Caco-2 (cell line): ENCODE measurements at places on chromosomes 12 and 14.

DNA sequence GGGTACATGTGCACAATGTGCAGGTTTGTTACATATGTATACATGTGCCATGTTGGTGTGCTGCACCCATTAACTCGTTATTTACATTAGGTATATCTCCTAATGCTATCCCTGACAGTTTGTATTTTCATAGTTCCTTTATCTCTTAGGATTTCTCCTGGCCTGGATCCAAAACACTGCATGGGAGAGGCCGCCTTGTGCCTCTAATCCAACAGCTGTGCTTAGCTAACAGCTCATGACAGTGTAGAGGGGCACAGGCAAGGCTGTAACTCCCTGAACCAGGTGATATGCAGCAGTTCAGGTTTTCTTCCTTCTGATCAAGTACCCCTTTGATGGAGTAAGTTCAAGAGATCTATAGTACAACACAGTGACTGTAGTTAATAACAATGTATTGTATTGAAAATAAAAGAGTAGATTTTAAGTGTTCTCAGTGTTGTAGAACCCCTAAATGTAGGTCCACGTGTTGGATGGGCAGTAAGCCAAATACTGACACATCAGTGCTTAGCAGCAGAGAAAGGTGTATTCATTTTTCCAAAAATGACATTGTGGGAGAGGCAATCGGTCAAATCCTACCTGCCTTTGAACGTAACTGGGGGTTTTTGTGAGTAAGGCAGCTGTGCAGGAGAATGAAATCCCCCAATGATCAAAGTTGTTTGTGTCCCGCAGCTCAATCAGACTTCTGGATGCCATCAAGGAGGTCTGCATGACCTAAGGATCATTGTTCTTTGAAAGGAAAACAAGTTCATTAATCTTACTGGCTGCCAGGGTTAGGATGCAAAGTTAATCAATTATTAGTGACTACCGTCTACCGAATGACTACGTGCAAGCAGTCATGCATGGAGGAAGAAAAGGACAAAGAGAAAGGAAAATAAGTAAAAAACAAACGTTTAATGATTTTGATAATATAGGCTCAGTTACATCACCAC lies 89.3 kb upstream of the FGD4 start:
- peaks cover 37% of the 10 kb centered on the region for H3K4me1 ChIP-seq
- H3K27me3 ChIP-seq, result no peaks in the 10 kb centered on the region
- DNase-seq, result no peak
- peak overlapping the region; percentile 81 for H3K27ac ChIP-seq
- no peaks in the 10 kb centered on the region for H3K36me3 ChIP-seq

- H3K4me1 ChIP-seq, result peaks cover 36% of the 10 kb centered on the region
- no peak overlapping the region for H3K4me3 ChIP-seq
- H3K36me3 ChIP-seq, result no peaks in the 10 kb centered on the region; the same call in 1 of the 2 replicates
- H3K27me3 ChIP-seq, result no peaks in the 10 kb centered on the region
- no peak for DNase-seq
- no peak overlapping the region for H3K27ac ChIP-seq
Observed at GRCh38 chr12:27005495-27005894, 8.7 kb downstream of the TM7SF3 start.

DNA sequence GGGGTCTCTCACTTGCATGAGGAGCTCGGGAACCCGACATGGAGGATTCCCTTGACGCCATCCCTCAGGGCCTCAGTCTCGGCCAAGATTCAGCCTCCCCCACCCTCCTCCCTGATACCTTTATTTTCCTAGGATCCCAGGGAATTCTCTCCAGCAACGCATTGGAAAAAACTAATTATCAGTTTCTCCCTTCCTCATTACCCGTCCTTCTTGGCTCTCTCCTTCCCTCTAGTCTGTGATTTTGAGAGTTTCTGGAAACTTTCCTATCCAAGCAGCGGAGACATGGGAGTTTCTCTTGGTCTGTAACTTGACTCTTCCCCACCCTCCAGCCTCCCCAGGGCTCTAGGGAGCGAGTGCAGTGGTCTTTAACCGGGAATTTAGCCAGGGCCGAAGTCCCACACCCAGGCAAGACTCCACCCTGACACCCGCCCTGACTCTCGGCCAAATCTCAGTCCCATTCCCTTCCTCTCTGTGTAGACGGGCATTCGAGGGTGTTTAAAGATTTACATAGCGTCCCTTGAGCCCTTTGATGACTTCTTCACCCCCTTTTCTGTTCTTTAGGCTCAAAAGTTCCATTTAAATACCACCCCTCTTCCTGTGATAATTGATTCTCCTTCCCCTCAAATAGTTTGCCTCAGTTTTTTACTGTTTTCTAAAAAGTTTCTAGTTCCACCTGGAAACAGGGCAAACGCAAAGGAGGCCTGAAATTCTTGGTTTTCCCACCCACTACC lies 6.7 kb downstream of the HOXC5 start:
- peaks cover 23% of the 10 kb centered on the region for H3K4me1 ChIP-seq
- no peaks in the 10 kb centered on the region for H3K27me3 ChIP-seq
- DNase-seq, result no peak

DNA sequence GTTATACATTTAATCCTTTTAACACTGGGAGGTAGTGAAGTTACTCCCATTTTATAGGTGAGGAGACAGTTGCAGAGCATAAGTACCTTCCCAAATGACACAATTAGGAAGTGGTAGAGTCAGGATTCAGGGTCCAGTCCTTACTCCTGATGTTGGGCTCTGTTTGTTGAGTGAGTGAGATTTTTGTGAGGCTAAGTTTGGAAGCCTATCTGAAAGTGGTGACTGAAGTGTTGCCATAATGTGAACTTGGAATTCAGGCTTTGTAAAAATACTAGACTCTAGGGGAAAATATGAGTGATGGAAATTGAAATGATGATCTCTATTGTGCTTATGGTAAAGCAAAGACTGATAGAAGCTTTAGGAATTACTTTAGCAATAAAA lies 2.2 kb downstream of the NUDT4 start:
- H3K4me3 ChIP-seq, result peak overlapping the region; percentile 83
- no peak for DNase-seq
- H3K4me1 ChIP-seq, result peaks cover 26% of the 10 kb centered on the region
- no peaks in the 10 kb centered on the region; the same call in 1 of the 2 replicates for H3K36me3 ChIP-seq

DNA sequence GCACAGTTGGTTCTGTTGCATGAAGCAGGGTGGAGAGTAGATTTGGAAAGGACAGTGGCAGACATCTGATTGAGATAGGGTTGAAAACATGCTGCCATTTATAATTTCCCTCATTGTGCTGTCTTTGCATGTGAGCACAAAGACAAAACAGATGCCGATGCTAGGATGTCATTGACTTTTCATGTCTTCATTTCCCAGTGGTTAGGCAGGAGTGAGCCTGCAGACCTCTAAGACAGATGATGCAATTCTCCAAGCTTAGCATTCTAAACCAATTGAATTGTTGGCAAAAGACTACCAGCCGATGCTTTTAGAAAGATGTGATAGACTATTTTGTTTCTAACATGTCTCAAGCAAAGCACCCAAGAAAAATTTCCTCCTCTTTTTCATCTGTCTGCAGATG lies 37.1 kb upstream of the PELI2 start:
- H3K4me1 ChIP-seq, result peaks cover 16% of the 10 kb centered on the region
- H3K4me3 ChIP-seq, result no peak overlapping the region
- no peaks in the 10 kb centered on the region for H3K27me3 ChIP-seq
- no peaks in the 10 kb centered on the region for H3K36me3 ChIP-seq
- no peak for DNase-seq
- H3K27ac ChIP-seq, result no peak overlapping the region

DNA sequence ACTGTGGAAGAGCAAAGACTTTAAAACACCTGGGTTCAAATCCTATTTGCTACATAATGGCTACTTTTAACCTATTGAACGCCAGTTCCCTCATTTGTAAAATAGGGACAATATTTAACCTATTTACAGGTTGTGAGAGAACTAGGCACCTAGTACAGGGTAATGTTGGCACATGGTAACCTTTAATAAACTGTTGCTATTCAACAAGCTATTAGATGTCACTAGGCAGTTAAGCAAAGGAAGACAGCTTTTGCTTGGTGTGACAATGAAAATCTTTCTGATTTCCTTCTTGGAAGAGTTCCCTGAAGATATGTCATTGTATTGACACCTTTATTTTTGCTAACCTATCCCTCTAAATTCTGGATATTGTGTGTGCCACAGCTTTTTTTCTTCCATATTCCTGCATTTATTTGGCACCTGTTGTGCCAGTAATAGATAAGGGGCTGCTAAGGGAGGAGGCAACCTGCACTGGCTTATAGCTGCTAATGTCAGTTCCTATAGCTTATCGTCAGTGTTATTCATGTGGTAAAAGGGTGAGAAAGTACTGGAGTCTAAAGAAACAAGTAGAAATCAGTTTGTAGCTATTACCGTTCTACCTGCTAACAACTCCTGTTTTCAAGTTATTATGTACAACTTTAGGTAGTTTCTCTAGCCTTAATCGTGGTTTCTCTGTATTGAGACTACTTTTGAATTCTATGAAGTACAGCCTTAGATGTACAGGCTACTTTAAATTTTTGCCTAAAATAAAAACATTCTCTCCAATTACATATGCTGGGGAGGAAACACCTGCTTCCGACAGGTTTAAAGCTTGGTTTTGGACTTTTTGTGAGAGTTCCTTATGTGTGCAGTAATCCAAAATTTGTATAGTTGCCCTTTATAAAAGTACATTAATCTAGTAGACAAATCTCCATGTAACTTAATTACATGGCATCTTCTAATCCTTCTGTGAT lies 24.3 kb downstream of the HIF1A start:
- no peak overlapping the region for H3K4me3 ChIP-seq
- H3K27ac ChIP-seq, result no peak overlapping the region
- no peak for DNase-seq
- no peaks in the 10 kb centered on the region; the same call in 1 of the 2 replicates for H3K36me3 ChIP-seq

GRCh38 chr14:68043752-68044151 lies 224.2 kb downstream of the RAD51B start:
- no peak overlapping the region for H3K4me3 ChIP-seq
- H3K27me3 ChIP-seq, result no peaks in the 10 kb centered on the region
- H3K36me3 ChIP-seq, result no peaks in the 10 kb centered on the region

GRCh38 chr12:112617153-112617505 lies 174.4 kb upstream of the RPH3A start:
- H3K4me3 ChIP-seq, result no peak overlapping the region
- no peak overlapping the region for H3K27ac ChIP-seq
- DNase-seq, result no peak
- H3K36me3 ChIP-seq, result no peaks in the 10 kb centered on the region

GRCh38 chr14:105267820-105268548 lies 19.7 kb downstream of the BTBD6 start:
- H3K27me3 ChIP-seq, result no peaks in the 10 kb centered on the region
- H3K4me1 ChIP-seq, result no peaks in the 10 kb centered on the region
- H3K4me3 ChIP-seq, result no peak overlapping the region
- H3K27ac ChIP-seq, result no peak overlapping the region
- no peaks in the 10 kb centered on the region for H3K36me3 ChIP-seq
- no peak for DNase-seq

- H3K27ac ChIP-seq, result no peak overlapping the region
- peak; percentile 40 for DNase-seq
- H3K27me3 ChIP-seq, result no peaks in the 10 kb centered on the region
Observed at GRCh38 chr14:72856530-72857266, 37.2 kb downstream of the DPF3 start.
